Activated CD4-positive, alpha-beta T cell treated with anti-CD3 and anti-CD28 coated beads, Interleukin-2, amount 10 ng/mL, durations not matched to agents 24 days and 14 days (primary cell): ENCODE measurements at places on chromosomes 6 and 20. TPM values are rescaled to one million over a fixed set of nuclear protein-coding genes. Genes with fewer than 3 reads are reported as not detected.

The TRDN gene
- total RNA-seq, result not detected in 2 replicates

DNA sequence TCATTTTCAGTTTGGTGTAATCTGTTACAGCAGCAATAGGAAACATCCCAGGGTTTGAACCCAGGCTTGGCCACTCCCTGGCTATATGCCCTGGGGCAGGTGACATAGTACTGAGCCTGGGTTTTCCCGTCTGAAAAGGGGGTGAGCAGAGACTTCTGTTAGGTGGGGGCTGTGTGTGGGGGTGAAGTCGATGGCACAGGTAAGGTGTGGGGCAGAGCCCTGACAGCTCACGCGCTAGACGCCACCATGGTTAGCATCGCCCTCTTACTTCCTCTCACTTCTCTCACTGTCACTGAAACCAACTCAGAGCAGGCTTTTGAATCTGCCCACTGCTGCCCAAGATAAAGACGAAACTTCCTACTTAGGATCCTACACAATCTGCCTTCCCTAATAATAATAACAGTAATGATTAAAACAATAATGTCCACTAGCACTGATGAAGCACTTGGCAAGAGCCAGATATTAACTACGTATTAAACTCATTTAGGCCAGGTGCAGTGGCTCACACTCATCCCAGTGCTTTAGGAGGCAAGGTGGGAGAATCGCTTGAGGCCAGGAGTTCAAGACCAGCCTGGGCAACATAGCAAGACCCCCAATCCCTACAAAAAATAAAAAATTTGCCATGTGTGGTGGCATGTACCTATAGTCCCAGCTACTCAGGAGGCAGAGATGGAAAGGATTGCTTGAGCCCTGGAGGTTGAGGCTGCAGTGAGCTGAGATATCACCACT is 117.9 kb upstream of the PTPN1 start:
- DNase-seq, result no peak

GRCh38 chr6:69584913-69585729 is 211.7 kb downstream of the LMBRD1 start:
- DNase-seq, result peak; percentile 56

DNA sequence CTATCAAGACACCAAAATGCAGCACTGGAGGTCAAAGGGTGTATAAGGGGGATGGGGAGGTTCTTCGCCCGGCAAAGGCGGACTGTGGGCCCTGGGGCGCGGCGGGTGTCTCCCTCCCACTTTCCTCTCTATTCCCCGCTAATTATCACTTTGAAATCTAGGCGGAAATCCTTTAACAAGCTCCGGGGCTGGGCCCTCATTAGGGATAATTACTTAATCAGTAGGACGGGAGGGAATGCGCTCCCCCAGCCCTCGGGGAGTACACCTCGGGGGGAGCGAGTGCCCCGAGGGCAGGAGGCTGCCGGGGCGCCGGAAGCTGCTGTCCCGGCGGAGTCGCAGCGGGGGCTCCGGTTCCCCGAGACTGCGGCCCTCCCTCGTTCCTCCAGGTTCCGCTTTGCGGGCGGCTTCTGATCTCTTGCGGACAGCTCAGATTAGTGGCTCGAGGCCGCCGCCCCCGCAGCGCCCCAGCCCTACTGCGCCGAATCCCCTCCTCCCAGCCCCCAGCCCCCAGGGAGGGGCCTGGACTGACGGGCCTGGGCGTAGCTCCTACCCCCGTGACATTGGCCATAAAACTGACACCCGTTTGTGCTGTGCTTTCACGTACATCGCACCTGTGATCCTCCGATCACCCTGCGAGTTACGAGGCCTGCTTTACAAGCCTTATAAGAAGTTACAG is 14.7 kb downstream of the MUCL3 start:
- DNase-seq, result peak; percentile 83

GRCh38 chr6:16493112-16493511 is 254.7 kb downstream of the GMPR start:
- DNase-seq, result no peak

GRCh38 chr20:21273755-21274386 is 29.3 kb upstream of the XRN2 start:
- no peak for DNase-seq

DNA sequence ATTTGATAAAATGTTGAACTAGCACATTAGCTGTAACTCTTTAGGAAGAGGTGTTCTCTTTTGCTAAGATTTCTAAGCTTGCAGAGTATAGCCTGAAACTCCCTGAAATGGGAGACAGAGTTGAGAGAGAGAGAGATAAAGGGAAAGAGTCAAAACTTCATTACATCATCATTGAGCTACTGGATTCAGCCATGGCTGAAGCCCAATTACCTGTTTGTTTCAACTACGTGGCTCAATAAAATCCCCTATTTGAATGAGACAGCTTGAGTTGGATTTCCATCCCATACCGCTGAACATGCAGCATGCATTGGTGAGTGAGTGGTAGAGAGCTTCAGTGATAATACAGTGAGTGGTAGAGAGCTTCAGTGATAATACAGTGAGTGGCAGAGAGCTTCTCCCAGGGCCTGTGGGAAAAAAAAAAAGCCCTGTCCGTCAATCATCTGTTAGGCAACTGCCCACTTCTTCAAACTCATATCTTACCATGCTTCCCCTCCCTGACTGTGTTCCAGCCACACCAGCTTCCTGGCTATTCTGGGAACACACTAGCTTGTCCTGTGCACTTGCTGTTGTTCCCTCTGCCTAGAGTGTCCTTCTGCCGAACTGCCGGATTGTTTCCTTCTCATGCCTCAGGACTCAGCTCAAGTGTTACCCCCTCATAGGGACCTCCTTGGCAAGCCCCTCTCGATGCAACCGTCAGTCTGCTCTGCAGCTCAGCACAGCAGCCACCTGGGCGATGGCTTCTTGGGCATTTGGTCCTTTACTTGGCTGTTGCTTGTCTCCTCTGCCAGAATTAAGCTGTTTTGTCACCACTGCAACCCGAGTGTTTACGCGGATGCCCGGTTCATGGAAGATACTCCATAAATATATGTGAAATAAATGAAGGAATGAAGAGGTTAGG is 91.3 kb upstream of the EYA2 start:
- no peak for DNase-seq

The HDAC2 gene
- total RNA-seq, result 134 and 139 TPM in 2 replicates

GRCh38 chr20:51768759-51769517 is 748 bp upstream of the ATP9A start:
- DNase-seq, result no peak

- DNase-seq, result no peak
Measured at GRCh38 chr6:12537389-12537788, 179.2 kb upstream of the PHACTR1 start.

GRCh38 chr20:61694682-61695081 is 371.0 kb downstream of the TAF4 start:
- no peak for DNase-seq

The PSMA7 gene
- 434 and 449 TPM in 2 replicates for total RNA-seq

- no peak for DNase-seq
Measured at GRCh38 chr6:168352096-168352495, 32.5 kb upstream of the DACT2 start.

DNA sequence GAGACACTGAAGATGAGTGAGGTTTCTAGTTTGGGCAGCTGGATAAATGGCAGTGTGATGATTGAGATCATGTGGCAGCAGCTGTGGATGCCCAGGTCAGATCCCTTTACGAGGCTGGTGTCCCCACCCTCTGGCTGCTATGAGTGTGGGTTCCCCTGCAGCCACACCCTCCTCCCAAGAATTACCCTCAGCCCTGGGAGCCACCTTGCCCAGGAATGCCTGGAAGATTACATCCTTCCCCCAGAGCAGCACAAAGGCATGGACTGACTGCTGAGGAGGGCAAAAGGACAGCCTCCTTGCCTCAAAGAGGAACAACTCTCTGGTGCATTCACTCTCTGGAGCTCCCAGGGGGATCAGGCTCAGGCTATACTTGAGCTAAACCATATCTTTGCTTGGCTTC is 15.0 kb upstream of the PKHD1 start:
- DNase-seq, result no peak

DNA sequence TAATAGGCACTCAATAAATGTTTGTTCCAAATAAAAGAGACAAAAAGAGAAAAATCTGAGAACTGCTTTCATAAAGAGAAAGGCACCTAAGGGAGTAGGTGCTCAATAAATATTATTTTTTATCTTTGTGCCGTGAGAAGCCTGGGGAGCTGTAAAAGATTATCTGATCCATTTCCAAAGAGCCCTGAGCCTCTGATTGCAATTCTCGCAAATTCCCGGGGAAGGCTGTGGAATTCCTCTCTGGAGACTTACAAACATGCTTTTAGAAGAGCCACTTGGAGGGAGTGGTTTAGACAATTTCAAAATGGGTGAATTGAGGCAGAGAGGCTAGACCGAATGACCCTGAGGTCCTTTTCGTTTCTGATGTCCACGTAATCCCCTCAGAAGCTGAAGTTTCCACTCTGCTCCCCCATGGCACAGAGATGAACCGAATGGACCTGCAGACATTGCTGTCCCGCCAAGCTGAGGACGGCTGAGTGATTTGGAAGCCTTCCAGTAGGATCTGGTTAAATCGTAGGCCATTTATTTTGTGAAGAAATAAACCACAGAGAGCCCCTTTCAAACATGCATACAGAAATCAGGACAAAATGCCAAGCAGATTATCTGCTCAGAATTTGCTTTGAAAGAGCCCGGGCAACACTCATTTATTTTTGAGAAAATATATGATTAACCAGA is 77.8 kb downstream of the PKHD1 start:
- no peak for DNase-seq

The COMMD7 gene
- 36.3 and 37.7 TPM in 2 replicates for total RNA-seq

The ADGRF1 gene
- not detected in 2 replicates for total RNA-seq

- DNase-seq, result no peak
Measured at GRCh38 chr6:43740961-43741764, 28.8 kb upstream of the VEGFA start.

DNA sequence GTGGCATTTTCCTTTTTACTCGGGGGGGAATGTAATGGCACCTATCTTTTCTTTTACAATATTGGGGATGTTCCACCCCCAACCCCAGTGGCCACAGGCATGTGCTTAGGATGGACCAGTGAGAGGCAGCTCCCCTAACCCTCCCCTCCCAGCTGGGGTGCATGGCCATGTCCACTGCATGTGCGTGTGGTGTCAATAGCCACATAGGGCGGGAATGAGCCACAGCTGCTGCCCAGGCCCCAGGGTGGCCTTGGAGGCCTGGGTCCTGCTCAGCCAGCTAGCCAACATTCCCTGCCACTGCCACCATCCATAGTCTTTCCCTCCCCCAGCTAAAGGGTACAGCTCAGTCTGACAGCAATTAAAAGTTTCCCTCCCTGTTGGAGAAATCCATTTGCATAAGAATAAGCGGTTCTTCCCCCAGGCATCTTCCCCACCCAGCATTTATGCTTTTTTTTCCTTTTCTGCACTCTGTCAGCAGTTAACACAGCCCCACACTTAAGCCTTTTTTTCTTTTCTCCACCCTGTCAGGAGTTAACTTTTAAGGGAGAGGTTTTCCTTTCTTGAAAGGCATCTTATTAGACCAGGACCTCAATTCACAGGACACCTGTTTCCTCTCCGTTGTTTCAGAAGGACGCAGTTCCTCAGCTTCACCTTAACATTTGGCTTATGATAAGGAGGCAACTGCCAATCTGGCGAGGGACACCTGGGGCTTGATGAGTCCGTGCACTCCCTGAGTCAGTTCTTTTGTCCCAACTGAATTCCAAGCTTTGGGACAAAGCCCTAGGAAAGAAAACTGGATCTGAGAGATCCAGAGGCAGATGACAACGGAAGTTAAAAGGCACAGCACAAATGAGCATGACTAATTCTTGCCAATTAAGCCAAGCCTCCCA is 121.4 kb downstream of the TPBG start:
- DNase-seq, result no peak

The ARMH2 gene
- 0.30 and 0.31 TPM in 2 replicates for total RNA-seq

DNA sequence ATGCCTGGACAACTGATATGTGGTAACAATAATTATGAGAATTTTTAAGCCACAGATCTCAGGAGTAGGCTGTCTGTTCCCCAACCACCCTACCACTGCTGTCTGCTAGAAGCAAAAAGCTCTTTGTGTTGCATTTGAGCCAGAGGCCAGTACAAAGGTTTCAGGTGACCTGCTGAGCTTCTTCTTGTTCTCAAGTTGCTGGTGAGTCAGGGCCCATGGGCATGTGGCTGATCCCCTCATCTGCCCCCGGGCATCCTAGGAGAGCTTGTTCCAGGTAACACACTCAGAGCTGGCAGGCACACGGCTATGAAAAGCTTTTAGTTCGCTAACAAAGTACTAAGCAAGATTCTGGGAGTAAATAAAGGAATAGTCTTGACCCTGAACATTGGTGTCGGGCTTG is 285.3 kb downstream of the CDC5L start:
- no peak for DNase-seq

GRCh38 chr20:33788351-33789049 is 22.6 kb upstream of the CHMP4B start:
- no peak for DNase-seq

DNA sequence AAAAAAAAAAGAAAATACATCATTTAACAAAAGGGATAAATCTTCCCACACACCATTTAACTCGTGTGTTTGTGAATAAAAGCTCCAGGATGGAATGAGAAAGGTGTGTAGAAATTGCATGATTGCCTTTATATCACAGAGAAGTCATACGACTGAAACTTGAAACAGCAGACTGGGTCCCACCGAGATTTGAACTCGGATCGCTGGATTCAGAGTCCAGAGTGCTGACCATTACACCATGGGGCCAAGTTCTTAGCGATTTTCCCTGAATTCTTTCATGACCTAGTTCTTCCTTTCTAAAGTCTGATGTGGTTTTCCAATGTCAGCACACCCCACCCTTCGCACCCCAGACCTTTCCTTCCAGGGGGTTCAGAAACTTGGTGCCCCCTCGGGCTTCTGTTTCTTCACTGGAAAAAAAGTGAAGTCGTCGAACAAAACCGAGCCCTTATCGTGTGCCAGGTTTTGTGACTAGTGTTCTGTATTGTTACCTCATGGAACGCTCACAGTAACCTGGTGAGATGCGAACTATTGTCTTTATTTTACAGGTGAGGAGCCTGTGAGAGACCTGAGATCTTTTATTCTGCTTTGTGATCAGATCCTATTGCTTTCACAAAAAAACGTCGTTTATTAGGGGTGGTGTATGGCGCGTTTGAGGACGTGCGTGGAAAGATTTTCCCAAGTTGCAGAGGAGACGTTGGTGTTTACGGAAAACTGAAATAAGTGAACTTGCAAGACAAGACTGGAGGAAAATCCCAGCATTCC is 120.8 kb downstream of the OR2B2 start:
- peak; percentile 69 for DNase-seq

GRCh38 chr20:46572153-46572552 is 21.7 kb upstream of the OCSTAMP start:
- no peak for DNase-seq

- DNase-seq, result no peak
Measured at GRCh38 chr6:35397806-35398418, 54.2 kb upstream of the FANCE start.

The SNPH gene
- 1.7 and 1.8 TPM in 2 replicates for total RNA-seq

GRCh38 chr6:143405373-143406154 is 44.9 kb downstream of the ADAT2 start:
- DNase-seq, result no peak

The NRSN1 gene
- total RNA-seq, result not detected in 2 replicates

GRCh38 chr6:88304520-88304919 is 138.4 kb upstream of the CNR1 start:
- no peak for DNase-seq

GRCh38 chr6:52575502-52575892 is 1.4 kb downstream of the TRAM2 start:
- DNase-seq, result no peak
